ENCODE measurements at places on chromosomes 16 and 17.
A peak's percentile ranks its signal among the peaks of the same experiment; 100 is the strongest.

GRCh38 chr17:29546085-29546484 is 20.8 kb downstream of the ABHD15 start:
- DNase-seq: no peak

DNA sequence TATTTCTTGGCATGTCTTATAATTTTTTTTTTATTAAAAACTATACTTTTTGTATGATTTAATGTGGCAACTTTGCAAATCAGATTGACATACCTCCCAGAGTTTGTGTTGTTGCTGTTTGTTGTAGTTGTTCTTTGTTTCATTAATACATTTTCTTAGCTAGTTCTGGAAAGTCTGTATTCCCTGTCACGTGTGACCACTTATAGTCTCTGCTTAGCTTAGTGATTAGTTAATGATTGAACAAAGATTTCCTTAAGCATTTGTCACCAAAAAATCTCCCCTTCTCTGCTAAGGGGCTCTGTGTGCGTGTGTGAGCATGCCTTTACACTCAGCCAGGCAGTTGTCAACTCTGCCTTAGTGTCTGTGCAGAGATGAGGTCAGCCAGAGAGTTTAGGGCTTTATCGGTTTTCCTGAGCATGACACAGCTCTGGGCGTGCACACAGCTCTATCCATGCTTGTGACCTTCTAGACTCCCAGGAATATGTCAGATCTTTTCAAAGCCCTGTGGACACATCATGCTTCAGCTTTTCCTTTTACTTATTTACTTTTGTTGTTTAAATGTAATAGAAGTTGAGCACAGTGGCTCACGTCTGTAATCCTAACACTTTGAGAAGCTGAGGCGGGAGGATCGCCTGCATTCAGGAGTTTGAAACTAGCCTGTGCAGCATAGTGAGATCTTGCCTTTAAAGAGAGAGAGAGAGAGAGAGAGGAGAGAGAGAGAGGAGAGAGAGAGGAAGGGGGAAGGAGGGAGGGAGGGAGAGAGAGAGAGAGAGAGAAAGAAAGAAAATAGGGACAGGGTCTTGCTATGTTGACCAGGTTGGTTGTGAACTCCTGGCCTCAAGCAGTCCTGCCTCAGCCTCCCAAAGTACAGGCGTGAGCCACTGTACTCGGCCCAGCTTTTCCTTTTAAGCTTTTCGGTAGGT is 21.9 kb downstream of the DNAI2 start:
- DNase-seq: no peak

- DNase-seq: no peak
Measured at GRCh38 chr16:47463771-47464624, 2.9 kb downstream of the PHKB start.

- DNase-seq: no peak
Measured at GRCh38 chr16:79867425-79867997, 267.0 kb upstream of the MAF start.

DNA sequence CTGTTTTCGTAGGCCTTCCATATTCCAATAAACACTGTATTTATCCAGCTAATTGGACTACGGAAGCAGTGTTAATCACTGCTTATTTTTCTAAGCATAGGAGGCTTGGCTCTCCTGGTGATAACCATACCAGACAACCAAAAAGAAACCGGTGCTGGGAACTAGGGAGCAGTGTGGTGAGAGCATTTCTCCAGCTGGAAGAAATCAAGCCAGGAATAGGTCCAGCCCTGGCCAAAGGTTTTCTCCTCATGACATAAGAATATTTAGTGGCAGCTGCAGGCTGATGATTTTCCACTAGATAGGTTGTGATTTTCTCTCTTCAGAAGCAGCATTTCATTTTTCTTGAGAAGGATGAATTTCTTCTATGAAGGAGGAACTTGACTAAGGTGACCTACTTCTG is 141.5 kb downstream of the TRIM37 start:
- DNase-seq: no peak

DNA sequence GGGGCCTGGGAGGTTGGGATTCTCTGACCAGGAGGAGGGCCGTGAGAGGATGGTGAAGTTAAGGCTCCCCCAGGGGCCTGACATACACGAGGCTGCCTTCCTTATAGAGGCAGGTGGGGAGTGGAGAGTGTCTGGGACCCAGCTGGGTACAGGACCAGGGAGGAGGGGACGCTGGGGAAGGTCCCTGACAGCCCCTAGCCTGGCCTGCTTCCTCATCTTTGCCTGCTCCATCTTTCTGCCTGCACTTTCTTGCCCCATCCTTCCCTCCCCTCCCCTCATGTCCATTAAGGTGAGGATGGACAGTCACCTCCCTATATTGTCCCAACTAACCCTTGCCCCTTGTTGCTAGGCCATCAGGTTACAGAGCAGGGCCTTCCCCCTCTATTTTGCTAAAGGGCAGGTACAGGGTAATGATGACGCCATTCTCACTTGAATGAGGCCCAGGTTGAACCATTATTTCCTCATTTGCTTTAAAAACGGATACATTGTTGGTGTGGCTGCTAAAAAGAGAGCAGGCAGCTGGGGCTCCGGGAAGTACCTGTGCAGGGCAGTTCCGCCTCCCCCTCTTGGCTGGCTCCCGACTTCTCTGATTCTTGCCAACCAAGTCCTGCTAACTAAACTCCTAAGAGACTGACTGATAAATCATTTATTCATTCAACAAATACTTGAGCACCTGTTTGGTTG is 1.3 kb downstream of the C17orf99 start:
- no peak for DNase-seq

DNA sequence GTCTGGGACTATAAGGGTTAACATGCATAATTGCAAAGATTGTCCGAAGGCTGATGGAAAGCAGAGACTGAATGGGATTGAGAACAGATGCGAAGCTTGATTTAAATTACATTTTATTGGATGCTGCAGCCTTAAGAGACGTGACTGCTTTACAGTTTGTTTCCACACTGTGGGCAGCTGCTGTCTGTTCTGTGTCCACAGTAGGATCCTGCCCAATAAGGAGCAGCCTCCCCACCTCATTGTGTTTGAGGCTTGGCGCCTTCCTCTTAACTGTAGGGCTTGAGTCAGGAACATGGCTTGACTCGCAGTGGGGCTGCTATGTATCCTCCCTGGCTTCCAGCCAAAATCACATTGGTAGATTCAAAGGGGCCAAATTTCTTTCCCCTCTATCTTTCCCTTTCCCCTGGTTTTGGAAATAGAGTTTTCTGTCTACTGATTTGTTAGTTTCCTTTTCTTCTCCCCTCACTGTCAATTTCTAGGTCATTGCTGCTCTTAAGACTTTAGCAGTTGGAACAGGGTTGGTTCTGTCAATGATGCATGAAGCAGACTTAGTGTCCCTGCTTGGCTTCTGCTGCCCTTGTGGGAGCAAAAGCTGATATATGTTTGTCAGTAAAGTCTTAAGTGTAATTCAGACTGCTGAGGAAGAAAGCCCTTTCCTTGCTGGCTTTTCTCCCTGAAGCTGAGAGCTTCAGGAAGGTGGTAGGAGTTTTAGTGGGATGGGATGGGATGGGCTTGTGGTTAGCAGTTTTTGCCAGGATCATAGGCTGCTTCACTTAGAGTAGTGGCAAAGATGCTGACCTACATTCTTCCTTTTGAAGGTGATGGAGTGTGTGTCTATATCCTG is 5.0 kb upstream of the RARA start:
- DNase-seq: peak; percentile 67

DNA sequence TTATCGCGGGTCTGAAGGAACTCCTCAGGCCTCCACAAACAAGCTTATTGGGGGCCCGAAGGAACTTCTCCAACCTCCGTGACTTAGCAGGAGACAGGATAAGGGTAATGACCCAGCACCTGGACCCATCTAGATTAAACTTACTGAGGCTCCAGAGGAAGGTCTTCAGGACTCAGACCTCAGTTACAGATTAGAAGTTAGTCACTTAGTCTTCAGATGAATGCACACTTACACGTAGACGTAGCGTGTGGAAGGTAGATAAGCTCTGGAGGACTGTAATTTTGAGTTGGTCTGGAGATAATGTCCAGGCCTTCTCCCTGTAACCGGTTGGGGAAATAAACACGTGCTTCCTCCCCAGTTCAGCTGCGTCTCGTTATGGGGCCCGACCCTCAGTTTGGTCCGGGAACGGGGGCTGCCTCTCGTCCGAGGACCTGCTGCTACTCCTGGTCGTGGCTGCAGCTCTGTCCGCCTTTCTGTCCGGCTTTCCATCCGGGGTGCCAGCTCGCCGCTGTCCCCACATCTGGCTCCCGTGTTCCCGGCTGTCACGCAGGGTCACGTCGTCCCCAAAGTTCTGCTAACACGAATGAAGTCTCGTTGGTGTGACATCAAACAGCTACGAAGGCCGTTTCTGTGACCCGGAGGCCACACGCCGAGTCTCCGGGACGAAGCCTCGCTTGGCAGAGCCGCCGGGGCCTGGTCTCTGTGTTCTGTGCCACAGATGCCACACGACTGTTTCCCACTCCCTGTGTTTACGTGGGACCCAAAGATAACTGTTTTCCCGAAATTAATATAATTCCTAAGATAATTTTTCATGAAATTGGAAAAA is 11.8 kb upstream of the SECTM1 start:
- no peak for DNase-seq

DNA sequence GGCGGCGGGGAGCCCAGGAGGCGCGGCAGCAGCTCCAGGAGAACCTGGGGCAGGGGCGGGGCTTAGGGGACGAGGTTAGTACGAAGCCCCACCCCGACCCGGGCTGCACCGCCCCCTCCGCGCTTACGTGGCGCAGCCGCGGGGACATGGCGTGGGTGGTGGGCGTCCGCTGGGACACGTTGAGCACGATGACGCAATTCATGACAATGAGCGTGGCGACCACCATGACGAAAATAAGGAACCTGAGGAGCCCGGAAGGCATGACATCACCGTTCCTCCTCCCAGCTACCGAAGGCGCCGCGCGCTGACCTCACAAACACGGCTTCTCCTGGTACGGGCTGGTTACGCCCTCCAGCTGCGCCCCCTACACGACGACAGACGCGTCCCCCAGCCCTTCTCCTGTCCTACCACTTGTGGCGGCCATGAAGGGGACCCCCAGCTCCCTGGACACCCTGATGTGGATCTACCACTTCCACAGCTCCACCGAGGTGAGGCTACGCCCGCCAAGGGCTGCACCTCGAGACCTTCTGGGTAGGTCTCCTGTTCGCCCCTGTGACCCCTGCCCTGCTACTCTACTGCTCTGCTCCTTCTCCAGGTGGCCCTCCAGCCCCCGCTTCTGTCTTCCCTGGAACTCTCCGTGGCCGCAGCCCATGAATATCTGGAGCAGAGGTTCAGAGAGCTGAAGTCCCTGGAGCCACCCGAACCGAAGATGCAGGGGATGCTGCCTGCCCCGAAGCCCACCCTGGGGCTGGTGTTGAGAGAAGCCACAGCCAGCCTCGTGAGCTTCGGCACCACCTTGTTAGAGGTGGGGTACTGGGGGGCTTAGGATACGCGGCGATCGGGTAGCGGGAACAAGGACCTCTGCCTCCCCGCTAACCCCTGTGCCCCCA is at the start of gene C17orf107:
Gene C17orf107, plus strand, starts transcription at position 196 of the 890 bp plus-strand sequence. Its CDS starts 227 bp downstream, at position 423.
- no peak for DNase-seq

DNA sequence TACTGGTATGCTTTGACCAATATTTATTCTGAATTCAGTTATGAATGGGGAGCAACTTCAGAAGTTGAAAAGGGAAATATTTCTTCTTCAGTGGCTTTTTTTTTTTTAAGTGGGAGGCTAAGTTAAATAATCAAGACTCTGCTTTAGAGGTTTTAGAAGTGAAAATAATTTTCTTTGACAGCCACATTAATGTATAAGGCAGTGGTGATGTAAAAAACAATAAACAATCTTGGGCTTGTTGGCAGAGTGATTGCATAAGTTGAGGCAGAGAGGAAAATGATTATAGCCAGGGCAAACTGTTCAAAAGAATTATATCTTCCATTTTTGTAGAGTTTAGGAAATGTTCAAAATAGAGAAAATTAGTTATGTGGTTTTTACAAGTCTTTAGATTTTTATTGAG is 5.4 kb upstream of the KRT12 start:
- DNase-seq: no peak

DNA sequence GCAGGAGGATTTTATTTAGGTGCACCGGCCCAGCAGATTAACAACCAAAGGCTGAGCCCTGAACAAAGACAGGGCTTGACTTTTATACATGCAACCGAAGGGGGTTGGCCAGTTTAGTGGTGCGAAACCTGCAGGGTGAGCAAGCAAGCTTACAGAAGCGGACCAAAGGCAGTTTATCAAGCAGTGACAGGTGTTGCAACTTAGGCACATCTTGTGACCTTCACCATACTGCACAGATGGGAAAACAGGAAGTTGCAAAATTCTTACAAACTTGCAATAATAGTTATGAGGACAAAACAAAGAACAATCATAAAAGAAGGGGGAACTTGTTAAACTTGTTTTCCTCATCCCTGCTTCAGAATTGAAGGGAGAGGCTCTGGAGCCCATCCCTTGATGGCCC is 1265.1 kb downstream of the CDH8 start:
- DNase-seq: no peak

DNA sequence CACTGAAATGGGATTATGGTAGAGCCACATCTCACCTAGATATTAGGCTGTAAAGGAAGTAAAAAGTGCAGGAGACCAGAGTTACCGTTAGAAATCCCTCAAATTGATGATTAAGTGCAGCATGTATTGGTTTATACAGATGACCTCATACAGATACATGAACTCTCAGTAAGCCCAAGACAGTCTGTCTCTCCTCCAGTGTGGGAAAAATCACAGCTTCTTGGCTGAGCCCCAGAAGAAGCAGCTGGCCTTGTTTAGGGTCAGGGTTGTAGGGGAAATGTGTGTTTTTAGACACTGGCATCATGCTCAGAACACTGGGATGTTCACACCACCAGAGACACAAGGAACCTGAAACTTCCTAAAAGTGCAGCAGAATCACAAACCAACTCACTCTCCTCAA is 135.9 kb downstream of the KATNIP start:
- DNase-seq: no peak

GRCh38 chr17:69062860-69063581 is 2.3 kb upstream of the ABCA9 start:
- DNase-seq: no peak

DNA sequence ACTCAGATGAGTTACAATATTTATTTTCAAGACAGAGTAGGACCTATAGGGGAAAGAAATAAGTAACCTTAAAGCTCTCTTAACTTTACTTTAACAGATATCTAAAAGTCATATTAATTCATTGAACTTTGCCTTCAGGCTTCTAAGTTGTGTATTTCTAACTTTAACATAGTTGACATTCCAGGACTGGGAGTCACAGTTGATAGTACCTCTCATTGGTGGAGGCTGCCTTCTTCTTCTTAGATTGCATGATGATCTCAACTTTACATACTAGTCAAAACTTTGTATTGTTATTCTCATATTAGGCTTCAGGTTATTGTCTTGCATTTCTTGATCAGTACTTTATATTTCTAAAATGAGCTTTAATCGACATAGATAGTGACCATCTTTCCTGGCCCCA is 350.1 kb upstream of the KIF2B start:
- DNase-seq: no peak

DNA sequence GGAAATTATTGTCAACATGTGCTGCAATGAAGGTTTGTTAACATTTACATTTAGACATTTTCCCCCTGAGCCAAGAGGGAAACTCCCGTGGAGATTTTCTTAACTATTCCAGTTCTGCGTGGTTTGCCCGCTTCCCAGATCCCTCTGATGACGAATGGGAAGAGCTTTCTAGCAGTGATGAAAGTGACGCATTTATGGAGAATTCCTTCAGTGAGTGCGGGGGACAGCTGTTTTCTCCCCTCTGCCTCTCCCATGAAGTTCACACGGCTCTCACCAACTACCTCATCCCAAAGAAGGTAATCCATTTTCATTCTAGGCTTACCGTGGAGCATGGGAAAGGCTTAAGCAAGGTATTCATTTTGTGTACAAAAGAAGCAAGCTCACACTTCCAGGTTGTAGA is 18.2 kb downstream of the HEATR3 start:
- DNase-seq: no peak

- peak; percentile 48 for DNase-seq
Measured at GRCh38 chr16:2040787-2041522, 6.7 kb downstream of the NTHL1 start.
